ENCODE measurements at places on chromosomes 12 and 14.

- no peak for DNase-seq
These were observed 56.6 kb upstream of the SLC6A15 start for GRCh38 chr12:84969226-84969625.

- DNase-seq = no peak
These were observed 33.5 kb downstream of the NIN start for GRCh38 chr14:50797250-50798047.

GRCh38 chr12:12278899-12279298 lies 12.1 kb upstream of the LRP6 start:
- DNase-seq = no peak

- DNase-seq = no peak
These were observed 2.6 kb downstream of the YLPM1 start for GRCh38 chr14:74765721-74766120.

DNA sequence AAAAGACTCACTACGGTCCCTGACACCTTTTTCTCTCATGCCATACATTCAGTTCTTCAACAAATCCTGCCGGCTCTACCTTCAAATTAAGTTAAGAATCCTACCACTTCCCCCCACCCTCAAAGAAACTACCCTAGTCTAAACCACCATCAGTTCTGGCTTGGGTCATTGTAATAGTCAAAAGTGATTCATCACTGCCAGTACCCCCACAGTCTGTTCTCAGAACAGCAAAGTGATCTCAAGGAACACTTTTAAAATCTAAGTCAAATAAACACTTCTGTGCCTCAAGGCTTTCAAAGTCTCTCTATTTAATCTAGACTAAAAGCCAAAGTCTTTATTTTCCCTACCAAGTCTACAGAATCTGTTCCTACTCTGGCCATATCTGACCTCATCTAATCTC lies 12.0 kb upstream of the FAM234B start:
- DNase-seq = no peak

GRCh38 chr14:25108959-25109358 lies 59.0 kb upstream of the STXBP6 start:
- DNase-seq = no peak

DNA sequence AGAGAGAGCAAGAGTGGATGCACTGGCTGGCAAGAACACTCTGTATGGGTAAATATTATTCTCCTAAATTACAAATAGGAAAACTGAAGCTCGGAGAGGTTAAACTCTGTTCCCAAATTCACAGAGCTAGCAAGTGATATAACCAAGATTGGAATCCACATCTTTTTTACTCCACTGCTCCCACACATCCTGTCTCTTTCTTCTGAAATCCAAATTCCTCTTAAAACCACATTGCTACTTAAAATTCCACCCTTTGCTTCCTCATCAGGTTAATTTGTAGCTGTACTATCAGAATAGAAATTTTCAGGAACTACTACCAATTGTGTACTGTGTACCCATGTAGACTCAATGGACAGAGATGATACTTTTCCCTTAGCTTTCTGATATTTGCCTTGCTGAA lies 74.4 kb downstream of the ARMH4 start:
- DNase-seq = no peak

DNA sequence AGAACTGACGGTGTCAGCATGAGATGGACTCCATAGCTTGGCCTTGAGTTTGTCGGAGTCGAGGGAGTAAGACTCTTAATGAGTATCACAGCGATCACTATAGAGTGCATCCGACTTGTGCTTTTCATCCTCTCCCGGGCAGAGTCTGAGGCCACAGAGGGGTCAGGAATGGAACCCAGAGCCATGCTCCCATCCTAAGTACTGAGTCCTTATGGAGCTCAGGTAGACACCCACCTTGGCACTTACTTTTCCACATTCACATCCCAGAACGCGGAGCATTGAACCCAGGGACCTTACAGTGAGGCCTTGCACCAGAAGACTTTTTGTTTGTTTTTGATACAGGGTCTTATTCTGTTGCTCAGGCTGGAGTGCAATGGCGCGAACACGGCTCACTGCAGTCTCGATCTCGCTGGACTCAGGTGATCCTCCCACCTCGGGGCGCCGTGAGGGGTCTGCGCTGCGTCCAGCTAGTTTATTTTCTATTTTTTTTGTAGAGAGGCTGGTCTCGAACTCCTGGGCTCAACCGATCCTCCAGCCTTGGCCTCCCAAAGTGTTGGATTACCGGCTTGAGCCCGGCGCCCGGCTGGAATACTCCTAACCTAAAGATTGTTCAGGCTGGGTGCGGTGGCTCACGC lies 719 bp upstream of the SRSF9 start:
- DNase-seq = no peak
